Anterior cingulate cortex (tissue), 58 donors: ENCODE measurements at places on chromosomes 6 and 20.

GRCh38 chr6:42405021-42405420 is 46.7 kb downstream of the TRERF1 start:
- DNase-seq, result no peak

DNA sequence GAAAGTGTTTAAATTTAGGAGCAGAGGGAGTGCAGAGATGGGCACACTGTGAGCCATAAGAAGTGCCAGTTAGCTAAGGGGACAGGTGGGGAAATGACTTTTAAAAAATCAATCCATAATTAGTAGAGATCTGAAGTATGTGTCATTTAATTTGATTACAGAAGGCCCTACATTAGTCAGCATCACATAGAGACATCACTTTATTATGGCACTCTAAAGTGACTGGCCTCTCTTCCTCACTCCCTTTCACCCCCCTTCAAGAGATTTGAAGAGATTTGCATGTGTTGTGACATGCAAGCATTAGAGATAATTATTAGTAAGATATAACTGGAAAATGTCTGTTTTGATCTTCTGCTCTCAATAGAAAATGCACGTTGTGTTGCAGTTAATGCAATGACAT is 86.7 kb downstream of the SLX4IP start:
- DNase-seq, result no peak

- DNase-seq, result no peak
These were observed 65.4 kb downstream of the MYH7B start for GRCh38 chr20:35021063-35021462.

GRCh38 chr20:32966881-32967781 is 37.1 kb downstream of the SUN5 start:
- DNase-seq, result no peak

GRCh38 chr6:35021004-35021403 is 120.1 kb downstream of the TCP11 start:
- DNase-seq, result no peak

- no peak for DNase-seq
These were observed 6.1 kb downstream of the COL21A1 start for GRCh38 chr6:56241124-56241802.

- DNase-seq, result no peak
These were observed 9.8 kb downstream of the GPR31 start for GRCh38 chr6:167148021-167148420.

GRCh38 chr20:671252-672030 is 4.2 kb downstream of the SCRT2 start:
- no peak for DNase-seq

- DNase-seq, result no peak
These were observed 3.9 kb upstream of the OTOR start for GRCh38 chr20:16744178-16744807.

DNA sequence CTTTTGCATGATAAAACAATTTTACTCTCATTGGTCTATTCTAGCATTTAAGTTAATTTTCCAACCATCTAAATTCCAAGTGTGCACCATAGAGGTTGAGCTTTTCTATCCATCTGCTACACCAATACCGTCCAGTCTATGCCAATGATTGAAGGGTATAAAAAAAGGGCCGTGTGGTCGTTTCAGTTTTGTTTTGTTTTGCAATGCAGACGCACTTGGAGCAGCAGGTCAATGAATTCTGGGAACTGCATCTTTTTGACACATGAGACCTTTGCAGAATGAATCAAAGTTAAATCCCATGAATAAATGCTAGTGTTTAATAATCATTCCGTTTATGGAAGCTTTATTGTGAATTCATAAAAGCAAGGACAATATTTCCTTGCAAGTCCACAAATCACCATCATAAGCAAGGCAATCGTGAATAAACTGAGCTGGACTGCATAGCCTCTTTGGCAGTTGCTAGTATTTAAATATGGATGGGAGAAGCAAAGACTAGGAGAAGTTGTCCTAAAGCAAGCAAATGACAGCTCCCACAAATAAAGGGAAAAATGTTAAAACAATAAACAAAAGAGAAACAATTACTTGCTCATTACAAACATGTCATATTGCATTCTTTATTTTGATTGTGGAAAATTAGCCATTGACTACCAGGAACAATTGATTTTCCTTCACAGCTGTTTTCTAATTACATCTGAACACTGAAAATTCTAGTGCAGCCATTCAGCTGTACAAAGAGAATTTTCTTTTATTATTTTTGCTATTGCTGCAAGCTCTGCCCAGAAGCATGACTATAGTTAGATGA is 649.7 kb upstream of the GJE1 start:
- DNase-seq, result no peak

DNA sequence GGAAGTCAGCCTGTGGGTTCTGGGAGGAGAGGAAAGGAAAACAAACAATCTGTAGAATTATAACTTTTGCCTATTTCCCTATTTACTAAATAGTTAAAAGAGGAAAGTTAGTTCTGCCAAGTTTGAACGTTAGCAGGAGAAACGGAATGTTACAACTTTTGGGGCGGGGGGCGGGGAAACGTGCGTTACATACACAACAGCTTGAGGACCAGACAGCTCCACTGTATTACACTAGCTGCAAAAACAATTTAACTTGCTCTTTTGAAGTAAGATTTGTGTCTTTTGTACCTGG is 498 bp upstream of the PRDM1 start:
- no peak for DNase-seq

- DNase-seq, result no peak
These were observed 41.9 kb downstream of the PCNA start for GRCh38 chr20:5077761-5078387.

DNA sequence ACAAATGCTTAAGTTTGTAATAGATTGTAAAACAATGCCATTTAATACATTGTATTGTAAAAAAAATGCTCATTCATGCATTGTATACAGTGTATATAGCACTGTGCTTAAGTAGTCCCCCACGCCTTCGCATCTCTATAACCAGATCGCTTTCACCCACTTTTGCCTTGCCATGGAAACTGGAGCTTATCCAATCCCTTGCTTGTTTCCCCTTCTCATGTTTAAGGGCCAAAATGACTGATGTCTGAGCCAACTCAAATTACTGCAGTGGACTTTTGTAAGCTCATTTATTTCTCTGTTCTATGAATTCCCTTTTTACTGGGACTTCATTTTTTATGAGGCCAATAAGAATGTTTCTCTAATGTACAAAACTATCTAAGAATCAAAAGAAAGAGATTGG is 730.9 kb upstream of the GJE1 start:
- no peak for DNase-seq

DNA sequence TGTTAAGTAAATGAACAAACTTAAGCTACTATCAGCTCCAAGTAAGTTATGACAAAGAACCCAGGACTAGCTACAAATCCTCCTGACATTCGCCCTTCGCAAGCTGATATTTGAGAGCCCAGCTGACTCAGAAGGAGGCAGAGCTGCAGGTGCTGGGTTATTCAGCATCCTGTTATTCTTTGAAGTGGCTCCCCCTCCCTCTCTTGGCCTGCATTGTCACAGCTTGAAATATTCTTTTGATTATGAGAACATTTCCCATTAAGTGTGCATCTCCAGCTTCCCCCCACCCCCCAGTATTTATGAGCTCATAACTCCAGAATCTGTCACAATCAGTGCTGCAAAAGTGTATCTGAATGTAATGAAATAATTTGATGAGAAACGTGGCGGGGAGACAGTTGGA is 78.8 kb upstream of the RALY start:
- no peak for DNase-seq

DNA sequence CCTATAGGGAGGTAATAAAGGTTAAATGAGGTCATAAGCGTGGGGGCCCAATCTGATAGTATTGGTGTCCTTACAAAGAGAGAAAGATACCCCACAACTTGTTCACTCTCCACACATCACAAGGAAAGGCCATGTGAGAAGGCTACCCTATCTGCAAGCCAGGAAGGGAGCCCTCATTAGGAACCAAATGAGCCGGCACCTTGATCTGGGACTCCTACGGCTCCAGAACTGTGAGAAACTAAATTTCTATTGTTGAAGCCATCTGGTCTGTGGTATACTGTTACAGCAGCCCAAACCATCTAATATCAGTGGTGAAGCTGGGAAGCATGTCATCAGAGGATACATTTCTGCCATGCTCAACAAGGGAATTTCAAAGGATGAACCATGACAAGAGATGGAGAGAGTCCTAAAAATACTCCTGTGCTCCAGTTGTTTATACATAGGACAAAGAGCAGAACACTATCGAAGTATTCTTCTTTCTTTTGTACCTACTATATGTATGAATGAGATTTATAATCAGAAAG is 10.4 kb downstream of the COX7A2 start:
- DNase-seq, result no peak

DNA sequence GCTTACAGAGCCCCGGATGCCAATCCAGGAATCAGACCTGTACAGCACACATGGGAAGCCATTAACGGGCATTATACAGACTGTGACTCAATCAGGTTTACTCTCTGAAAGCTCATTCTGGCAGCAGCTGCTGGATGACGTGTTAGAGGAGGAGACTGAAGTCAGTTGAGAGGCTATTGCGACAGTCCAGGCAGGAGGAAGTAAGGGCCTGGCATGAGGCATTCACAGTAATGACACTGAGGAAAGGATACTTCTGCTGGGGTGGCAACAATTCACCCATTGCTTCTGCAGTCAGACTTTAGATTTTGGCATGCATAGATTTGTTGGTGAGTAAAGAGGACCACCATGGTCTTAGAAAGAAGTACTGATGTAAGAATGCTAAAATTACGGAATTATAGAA is 151.0 kb upstream of the HEY2 start:
- no peak for DNase-seq
